ENCODE measurements at places on chromosomes 6 and 20.

- no peak for DNase-seq
These were observed 11.9 kb upstream of the LATS1 start for GRCh38 chr6:149729824-149730223.

- no peak for DNase-seq
These were observed 188.4 kb upstream of the TSHZ2 start for GRCh38 chr20:52783769-52784168.

DNA sequence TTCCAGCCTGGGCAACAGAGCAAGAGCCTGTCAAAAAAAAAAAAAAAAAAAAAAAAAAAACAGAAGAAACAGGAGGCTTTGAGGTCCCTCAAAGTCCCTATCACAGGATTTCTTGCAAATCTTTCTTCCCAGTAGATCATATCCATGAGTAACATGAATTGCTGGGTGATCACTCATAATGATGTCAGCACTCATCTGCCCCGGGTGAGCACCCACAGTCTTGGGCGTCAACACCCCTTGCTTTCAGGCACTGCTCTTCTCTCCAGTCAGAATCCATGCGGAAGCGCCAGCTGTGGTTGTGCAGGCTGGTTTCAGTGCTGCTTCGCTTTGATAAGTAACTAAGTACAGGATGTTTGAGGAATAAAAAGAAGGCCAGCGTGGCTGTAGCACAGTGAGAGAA, 40.2 kb upstream of the INSM1 start:
- no peak for DNase-seq

- no peak for DNase-seq
These were observed 13.1 kb downstream of the STMN3 start for GRCh38 chr20:63640086-63640485.

DNA sequence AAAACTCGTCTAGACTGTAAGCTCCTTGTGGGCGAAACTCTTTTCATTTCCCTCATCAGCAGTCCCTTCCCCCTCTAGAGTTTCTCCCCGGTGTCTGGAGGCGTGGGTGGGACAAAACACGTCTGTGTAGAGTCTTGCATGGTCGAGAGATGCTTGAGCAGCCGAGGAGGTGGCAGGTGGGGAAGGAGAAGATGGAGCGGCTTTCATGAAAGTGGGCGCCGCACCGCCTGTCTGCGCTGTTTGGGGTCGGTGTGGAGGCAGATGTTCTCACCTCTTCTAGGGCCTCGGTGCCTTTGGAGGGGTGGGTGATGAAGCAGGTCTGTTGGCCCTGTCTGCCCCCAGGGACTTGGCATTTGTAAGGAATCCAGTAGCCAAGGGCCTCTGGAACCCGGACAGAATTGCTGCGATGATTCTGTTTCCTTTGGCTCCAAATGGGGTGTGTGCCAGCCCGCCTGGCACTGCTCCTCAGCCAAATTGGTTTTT, 1.2 kb downstream of the BRPF3 start:
- no peak for DNase-seq

DNA sequence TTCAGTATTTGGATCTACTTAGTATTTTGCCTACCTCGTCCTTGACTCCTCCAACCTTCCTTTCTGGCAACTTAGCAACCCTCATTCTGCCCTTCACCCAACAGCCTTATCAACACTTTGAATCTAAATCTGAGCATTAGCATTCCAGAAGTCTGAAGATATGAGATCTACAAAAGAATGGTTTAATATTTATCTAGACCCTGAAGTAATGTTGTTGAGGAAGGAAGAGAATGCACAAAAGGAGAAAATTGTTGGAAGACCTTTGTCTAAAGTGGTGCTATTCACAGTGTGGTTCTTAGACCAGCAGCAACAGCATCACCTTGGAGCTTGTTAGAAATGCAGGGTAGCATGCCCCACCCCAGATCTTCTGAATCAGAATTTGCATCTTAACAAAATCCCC, 198.2 kb upstream of the PLCB4 start:
- DNase-seq: no peak

DNA sequence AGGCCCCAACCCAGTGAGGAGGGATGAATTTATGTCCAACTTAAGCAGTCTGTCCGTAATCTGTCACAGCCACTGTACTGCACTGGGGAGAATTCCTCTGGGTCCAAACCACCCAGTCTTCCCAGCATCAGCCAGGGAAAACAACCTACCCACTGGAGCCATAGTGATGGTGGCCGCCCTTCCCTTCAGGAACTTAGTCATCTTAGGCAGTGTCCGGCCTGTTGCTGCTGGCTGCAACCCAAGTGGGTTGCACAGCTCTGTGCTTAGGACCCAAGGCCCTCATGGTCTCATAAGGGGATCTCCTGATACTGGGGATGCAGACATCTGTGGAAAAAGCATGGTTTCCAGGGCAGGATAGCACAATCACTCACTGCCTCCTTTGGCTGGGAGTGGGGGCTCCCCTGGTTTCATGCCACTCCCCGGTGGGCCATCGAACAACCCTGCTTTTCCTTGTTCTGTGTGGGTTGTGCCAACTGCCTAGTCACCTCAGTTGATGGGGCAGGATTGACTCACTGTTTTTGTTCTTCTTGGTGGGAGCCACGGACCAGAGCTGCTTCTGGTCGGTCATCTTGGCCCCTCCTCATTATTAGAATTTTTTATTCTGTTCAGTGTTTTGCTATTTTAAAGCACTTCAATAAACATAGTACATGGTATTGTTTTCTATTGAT, 591.9 kb downstream of the DOK5 start:
- DNase-seq: no peak

- no peak for DNase-seq
These were observed 79.5 kb downstream of the BCAS1 start for GRCh38 chr20:53990768-53991450.
